ENCODE measurements at places on chromosomes 5 and 9. TPM values are rescaled to one million over a fixed set of nuclear protein-coding genes. Genes with fewer than 3 reads are reported as not detected.

GFI1B gene
- total RNA-seq, result 2.0 TPM

HTR1A gene
- total RNA-seq, result 0.23 TPM

CRAT gene
- 49.1 TPM for total RNA-seq

DCTN4 gene
- total RNA-seq, result 71.7 TPM

PCDHGB3 gene
- 7.1 TPM for total RNA-seq

TMEM215 gene
- 0.88 TPM for total RNA-seq

BTNL3 gene
- not detected for total RNA-seq

PLAC8L1 gene
- not detected for total RNA-seq

IL7R gene
- 1.6 TPM for total RNA-seq

NKD2 gene
- 36.5 TPM for total RNA-seq

SLC45A2 gene
- 0.23 TPM for total RNA-seq

NEUROG1 gene
- total RNA-seq, result not detected
